ENCODE measurements at places on chromosomes 11 and 22.
A peak's percentile ranks its signal among the peaks of the same experiment; 100 is the strongest.

GRCh38 chr22:39994566-39995392 lies at the start of gene FAM83F:
Gene FAM83F, plus strand, starts transcription at chr22:39994954. Its CDS starts 89 bp downstream, at chr22:39995043.
- peak; percentile 40 for DNase-seq

DNA sequence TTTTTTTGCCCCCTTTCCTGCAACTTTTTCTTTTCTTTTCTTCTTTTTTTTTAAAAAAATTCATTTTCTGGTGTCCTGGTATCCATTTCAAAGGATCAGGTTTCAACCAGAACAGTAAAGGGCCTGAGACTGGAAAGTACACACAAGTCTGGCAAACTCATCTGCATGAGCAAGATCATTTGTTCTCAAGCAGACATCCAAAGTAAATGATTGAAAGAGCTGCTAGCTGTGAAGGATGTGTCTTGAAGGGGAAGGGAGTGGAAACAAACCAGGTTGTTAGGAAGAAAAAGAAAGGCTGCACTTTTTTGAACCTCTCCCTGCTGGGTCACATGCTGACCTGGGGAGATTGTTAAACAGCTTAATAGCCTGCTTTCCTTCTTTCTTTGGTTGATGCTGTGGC lies 5.3 kb downstream of the YAP1 start:
- DNase-seq = no peak

DNA sequence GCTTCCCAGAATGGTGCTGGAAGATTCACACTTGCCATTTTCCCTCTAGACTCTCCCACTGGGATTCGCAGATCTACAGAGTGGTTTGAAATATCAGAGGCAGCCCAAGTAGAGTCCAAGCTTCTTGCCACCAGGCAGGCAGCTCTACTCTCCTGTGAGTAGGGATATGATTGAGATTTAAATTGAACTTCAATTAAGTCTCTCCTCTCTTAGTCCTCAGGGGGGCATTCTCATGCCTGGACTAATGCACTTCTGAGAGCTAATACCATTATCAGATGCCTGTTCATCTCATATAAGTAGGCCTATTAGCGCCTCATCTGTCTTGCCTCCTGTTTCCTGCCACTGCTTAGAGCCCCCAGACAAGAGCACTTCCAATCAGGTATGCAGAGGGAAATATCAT lies 25.5 kb upstream of the AMPD3 start:
- no peak for DNase-seq

DNA sequence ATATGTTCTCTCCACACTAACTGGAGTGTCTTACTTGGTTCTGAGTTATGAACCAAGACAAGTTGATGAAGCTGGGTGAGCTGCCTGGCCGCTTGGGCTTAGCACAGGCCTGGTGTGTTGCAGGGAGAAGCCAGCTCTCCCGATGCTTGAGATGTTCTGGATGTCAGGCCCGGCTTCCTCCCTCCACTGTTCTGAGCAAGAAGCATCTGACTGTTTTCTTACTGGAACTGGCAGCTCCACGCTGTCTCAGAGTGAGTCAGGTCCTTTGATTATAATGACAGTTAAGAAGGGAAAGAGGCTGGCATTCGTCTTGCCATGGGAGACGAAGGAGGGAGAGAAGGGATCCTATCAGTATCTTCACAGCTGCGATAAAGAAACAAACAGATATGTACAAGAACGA lies 46.5 kb upstream of the CRTAM start:
- DNase-seq = peak; percentile 50

- peak; percentile 55 for DNase-seq
Observed at GRCh38 chr11:65502555-65503367, 3.9 kb downstream of the MALAT1 start.

- DNase-seq = peak; percentile 40
Observed at GRCh38 chr22:20741634-20742581, 32.0 kb upstream of the SERPIND1 start.

- DNase-seq = peak; percentile 50
Observed at GRCh38 chr11:101686514-101686913, 102.7 kb upstream of the TRPC6 start.

- no peak for DNase-seq
Observed at GRCh38 chr11:125468852-125469251, 27.2 kb downstream of the FEZ1 start.

- no peak for DNase-seq
Observed at GRCh38 chr11:88594274-88594950, 256.9 kb upstream of the CTSC start.

DNA sequence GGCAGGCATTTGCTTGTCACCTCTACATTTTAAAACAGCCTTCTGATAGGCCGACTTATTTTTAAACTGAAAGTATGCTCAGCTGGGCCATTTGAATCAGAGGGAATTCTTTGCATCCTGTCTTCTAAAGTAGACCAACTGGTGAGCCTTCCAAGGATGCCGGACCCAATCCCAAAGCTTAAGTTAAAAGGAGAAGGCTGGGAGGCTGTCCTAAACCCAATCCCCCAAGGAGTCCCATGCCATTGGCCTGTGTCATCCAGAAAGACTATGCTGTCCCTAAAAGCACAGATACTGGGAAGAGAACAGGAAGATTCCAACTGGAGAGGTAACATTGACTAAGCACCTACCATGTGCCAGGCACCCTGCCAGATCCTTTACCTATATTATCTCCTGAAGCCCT lies 18.0 kb downstream of the TENM4 start:
- DNase-seq = no peak

- no peak for DNase-seq
Observed at GRCh38 chr11:92284558-92284957, 59.9 kb downstream of the FAT3 start.

- DNase-seq = no peak
Observed at GRCh38 chr11:64533501-64533900, 57.5 kb upstream of the SLC22A12 start.

DNA sequence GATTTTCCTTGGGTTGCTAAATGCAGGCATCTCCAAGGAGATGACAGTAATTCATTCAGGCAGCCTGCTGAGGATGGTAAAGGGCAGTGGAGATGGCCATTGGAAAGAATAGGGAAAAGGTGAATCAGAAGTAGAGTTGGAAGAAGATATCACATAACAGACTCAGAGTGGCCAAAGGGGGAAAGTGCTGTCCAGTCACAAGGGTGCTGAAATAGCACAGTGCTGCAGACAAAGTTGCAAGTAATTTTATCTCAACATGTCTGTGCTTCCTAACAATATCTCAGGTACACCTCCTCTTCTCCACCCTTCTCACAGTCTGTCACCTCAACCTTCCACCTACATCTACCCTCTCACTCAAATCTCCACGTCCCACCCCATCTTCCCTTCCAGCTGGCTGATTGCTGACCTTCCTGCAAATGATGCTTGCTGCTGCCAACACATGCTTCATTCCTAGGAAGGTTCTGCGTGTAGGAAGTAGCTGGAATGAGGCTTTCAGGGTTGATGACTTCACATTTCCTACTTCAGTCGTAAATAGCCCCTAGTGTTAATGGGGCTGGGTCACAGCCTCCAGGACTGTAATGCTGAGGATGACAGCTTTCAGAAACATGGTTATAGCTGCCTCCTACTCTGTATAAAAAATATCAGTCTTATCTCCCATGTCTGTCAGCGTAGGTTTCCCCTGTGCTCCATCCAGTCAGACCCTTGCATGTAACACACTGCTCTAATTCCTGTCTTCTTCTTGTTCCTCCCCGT lies 123.9 kb downstream of the CTNND1 start:
- peak; percentile 37 for DNase-seq

GRCh38 chr22:50022171-50022819 lies 9.7 kb upstream of the IL17REL start:
- DNase-seq = no peak

DNA sequence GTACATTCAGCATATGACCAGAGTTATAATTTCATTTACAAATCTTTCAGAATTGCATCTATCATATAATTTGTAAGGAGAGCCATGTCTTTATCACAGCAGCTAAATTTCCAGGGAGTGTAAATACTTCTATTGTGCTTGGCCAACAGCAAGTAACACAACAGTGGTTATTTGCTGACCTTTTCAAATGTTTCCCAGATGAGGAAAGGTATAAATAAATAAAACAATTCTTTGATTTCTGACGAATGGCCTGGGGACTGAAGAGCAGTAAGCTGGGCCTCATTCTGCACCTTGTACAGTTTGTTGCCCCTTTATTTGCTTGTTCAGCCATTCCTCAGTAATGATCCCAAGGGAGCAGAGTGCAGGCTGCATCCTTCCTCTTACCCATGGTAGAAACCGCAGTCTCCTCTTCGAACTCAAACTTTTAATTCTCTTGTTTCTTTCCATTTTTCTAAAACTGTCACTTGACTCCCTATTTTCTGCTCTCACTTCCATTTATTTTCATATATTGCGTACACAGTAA lies 132.8 kb downstream of the DDX10 start:
- no peak for DNase-seq

DNA sequence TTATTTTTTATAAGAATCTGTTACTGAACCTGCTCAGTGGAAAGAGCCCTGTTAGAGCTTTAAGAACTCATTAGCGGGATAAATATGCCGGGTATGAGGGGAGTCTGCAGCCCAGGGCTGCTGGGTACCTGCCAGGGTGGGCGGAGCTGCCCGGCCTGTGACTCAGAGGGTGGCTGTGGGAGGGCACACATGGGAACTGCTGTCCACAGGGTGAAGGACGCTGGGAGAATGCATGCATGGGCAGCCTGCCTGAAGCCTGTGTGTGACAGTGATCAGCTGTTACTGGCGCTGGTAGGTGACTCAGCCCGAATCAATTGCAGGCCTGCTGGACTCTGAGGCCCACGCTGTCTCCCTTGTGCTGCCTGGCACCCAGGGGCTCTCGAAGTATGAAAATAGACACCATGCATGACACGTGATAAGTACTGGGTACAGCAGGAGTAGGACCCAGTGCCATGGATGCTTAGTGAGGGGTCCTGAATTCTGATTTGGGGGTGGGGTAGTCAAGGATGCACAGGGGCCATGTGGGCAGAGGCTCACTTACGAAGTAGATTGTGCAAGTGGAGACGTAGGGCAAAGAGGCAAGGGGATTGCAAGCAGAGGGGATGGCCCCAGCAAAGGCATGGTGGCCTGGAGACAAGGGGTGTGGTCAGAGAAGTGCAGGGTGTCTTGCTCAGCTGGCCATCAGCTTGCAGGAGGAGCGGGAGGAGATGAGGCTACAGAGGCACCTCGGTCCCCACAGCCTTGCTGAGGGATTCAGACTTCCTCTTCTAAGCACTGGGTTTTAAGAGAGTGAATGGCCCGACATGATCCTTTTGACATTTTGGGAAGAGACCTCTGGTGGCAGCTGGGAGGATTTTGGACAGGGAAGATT lies 36.5 kb downstream of the GRIK4 start:
- DNase-seq = peak; percentile 90

GRCh38 chr11:8832571-8833260 lies 78.3 kb upstream of the AKIP1 start:
- peak; percentile 93 for DNase-seq

DNA sequence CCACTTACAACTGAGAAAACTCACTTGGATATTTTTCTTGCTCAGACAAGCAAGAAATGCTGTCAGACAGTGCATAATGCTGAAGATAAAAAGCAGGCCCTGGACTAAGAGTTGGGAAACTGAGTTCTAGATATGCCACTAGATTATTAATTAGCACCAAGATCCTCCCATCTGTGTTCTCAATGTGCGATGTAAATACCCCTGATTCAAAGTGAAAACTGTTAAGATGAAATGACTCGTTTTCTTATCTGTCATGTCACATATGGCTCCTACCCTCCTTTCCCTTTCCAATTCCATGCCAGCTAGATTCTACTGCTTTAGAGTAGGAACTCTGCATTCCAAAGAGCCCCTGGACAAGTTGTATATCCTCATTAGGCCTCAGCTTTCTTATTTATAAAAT lies 88.9 kb upstream of the CLNS1A start:
- no peak for DNase-seq

DNA sequence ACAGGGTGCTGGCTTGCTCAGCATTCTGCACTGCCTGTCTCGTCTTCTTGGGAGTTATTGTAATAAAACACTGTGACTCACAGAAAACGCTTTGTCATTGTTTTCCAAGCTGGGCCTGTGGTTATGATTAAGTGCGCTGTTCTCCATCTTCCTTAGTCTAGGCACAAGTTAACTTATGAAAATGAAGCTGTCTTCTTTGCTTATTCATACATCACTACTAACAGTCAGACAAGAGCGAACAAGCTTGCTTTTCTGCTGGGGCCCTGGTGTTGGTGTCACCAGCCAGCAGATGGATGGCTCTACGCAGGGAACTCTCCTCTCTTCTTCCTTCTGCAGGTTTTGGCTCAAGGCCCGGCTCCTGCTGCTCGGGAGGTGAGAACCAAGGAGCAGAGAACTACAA lies 380.1 kb upstream of the SYN3 start:
- no peak for DNase-seq

- peak; percentile 45 for DNase-seq
Observed at GRCh38 chr11:103529181-103529684, 420.0 kb downstream of the DYNC2H1 start.

- no peak for DNase-seq
Observed at GRCh38 chr11:16406226-16406625, 49.9 kb upstream of the SOX6 start.

GRCh38 chr11:11808992-11809615 lies 32.7 kb upstream of the USP47 start:
- DNase-seq = no peak

DNA sequence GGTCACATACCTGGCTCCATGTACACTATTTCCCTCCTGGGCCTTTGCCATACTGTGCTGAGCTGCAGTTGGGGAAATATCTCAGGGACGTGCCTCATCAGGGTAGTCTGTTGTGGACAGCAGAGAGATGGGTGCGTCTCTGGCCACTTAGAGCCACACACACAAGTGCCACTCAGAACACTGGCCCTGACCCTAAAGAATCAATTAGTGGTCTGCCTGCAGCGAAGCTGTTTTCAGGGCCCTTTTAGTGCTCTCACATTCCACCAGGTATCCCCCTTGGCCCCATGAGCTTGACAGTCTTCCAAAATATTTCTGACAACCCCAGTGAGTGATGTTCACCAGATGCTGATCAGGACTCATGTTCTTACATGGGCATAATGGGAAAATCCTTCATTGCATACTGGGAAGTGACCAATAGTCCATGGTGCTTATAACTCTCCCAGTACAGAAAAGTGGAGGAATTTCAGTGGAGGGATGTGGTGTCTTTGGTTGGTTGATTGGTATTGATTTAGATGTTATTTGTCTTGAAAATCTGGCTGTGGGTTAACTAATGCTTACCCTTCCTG lies 66.1 kb downstream of the ME3 start:
- DNase-seq = no peak

GRCh38 chr11:119421351-119421750 lies 1.6 kb downstream of the THY1 start:
- no peak for DNase-seq

GRCh38 chr11:2213384-2213842 lies 41.8 kb upstream of the TH start:
- no peak for DNase-seq

- DNase-seq = no peak
Observed at GRCh38 chr11:111372538-111372937, 6.5 kb downstream of the POU2AF1 start.

- DNase-seq = peak; percentile 67
Observed at GRCh38 chr11:68009391-68010089, 587 bp upstream of the ALDH3B1 start.

DNA sequence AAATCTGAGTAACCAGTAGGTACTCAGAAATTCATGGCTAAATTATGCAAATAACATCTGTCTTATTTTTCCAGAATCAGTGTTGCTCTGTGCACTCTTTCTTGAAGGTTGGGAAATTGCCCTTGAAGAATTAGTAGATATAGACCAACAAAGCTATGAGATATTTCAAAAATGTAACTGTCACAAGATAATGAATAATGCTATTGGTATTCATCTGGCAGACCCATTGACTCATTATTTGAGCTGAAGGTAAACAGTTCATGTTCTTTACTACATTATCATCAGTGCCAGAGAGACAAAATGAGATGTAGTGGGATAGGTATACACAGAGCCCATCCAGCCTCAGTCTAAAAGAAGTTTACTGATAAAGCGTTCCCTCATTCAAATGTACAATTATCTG lies 274.7 kb downstream of the CASP12 start:
- no peak for DNase-seq

- no peak for DNase-seq
Observed at GRCh38 chr11:120707098-120707497, 195.6 kb downstream of the GRIK4 start.

All from trophoblast cell (in vitro differentiated cells and primary cell).